NCI-H460 (cell line): ENCODE measurements at places on chromosomes 2 and 18.

GRCh38 chr2:30239986-30240752 is 8.8 kb downstream of the LBH start:
- DNase-seq, result no peak

- no peak for DNase-seq
These were observed 37.5 kb upstream of the ANXA4 start for GRCh38 chr2:69704446-69704845.

GRCh38 chr2:101981504-101981903 is 10.3 kb upstream of the IL1R2 start:
- no peak for DNase-seq

GRCh38 chr18:57062844-57063243 is 84.0 kb upstream of the BOD1L2 start:
- no peak for DNase-seq
